ENCODE measurements at places on chromosomes 2 and 18.

DNA sequence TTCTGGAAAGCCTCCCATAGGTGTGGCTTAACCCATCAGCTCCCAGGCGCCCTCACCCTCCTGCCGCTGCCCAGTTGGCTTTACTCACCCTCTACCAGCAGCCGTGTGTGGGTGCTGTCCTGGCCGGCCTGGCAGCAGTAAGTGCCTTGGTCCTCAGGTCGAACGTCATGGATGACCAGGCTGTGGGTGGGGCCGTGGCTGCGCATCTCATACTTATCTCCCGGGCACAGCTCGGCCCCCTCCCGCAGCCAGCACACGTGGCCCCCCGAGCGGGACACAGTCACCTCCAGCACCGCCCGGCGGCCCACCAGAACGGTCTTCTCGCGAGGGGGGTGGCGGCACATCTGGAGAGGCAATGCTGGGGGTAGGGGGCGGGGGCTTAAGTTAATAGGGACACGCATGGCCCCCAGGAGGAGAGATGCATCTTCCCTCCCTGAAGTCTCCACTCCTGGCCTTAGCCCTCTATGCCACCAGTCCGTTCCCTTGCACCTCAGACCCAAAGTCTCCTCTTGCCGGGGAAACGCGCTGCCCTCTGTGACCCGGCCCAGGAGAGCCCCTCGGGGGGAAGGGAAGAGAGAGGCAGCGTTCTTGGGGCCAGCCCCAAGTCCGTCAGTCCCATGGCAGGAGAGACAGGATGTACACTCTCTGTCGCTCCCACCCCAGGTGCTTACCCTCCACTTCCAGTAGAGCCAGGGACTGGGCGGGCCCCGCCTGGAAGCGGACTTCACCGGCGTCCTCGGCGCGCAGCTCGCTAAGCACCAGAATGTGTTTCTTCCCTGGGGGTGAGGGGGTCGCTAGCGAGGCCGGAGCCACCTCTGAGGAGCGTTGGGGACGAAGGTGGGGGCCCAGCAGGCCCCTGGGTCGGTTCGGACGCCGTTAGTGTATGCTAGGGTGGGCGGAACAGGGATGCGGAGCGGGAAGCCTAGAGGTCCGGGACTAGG, 7.9 kb downstream of the TMEM198 start:
- DNase-seq = no peak

- no peak for DNase-seq
These were observed 142.2 kb downstream of the RAPGEF4 start for GRCh38 chr2:172877826-172878225.

GRCh38 chr2:124024561-124025170, 421 bp upstream of the CNTNAP5 start:
- no peak for DNase-seq

- no peak for DNase-seq
These were observed 63.1 kb upstream of the MCFD2 start for GRCh38 chr2:46978723-46979122.

GRCh38 chr2:70188460-70188859, 2.4 kb downstream of the C2orf42 start:
- no peak for DNase-seq

DNA sequence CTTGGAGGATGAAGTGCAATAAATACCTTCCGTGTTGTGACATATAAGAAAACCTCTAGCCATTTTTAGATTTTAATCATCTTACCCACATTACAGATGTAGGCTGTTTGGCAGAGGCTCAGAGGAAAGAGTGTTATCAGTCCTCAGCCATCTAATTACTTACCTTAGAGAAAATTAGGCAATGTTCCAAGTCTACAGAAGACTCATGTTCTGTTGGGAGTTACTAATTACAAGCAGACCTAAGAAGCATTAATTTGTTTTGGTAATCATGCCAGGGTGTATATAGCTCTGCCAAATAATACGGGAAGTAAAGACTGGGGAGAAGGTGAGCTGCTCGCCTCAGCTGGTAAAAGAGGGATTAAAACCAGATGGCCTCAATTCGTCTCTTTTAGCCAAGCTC, 125.8 kb upstream of the PGAP1 start:
- no peak for DNase-seq

DNA sequence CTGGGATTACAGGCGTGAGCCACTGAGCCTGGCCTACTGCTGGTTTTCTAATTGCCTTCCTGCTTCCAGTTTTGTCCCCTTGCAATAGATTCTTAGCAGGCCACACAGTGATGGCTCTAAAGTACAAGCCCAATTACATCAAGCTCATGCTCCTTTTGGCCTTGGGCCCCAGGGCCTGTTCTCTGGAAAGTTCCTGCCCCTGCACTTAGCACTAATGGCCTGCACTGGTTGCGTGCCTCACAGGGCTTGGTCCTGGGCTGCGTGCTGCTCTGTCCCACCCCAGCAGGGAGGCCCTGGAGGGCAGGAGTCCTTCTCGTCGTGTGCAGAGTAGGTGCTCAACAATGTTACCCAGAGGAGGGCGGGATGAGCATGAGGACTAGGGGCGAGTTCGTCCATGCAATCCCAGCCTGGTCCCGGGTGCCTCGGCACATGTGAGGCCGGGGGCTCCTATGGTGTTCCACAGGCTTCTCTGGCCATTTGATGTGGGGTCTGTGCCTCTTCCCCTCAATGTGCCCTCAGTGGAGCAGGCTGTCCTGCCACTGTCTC, 51.7 kb downstream of the PDCL3 start:
- no peak for DNase-seq

GRCh38 chr2:33441235-33441810, 35.1 kb upstream of the RASGRP3 start:
- no peak for DNase-seq

- no peak for DNase-seq
These were observed 61.3 kb upstream of the PAX3 start for GRCh38 chr2:222360146-222360545.

- no peak for DNase-seq
These were observed 76.6 kb downstream of the CPO start for GRCh38 chr2:207015901-207016300.

GRCh38 chr2:201999279-201999678, 34.4 kb upstream of the FZD7 start:
- no peak for DNase-seq
